NCI-H2081 treated with DMSO at 0.1 percent for 48 hours (cell line): ENCODE measurements at places on chromosomes 4 and X.

DNA sequence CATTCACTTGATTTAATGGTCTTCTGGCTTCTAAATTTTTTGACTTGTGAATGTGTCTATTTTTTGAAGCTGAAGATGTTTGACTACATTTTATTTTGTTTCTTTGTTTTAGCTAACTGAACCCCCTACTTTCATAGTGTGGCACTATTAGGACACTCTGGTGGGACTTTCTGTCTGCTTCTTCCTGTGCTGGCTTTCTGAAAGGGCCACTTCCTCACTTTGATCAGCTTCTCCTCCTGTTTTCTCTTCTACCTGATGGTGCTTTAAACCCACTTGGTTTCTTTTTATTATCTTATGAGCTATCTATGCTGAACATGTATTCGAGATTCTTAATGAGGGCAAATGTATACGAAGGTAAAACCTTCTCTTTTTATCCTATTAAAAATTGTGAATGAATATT is 186.1 kb upstream of the CASK start:
- no peak for DNase-seq

GRCh38 chrX:44953734-44954502 is 80.9 kb downstream of the KDM6A start:
- DNase-seq = no peak

GRCh38 chrX:41721590-41721989 is 2.4 kb upstream of the GPR82 start:
- no peak for DNase-seq

GRCh38 chr4:1752284-1753041 is 31.1 kb downstream of the TACC3 start:
- no peak for DNase-seq

DNA sequence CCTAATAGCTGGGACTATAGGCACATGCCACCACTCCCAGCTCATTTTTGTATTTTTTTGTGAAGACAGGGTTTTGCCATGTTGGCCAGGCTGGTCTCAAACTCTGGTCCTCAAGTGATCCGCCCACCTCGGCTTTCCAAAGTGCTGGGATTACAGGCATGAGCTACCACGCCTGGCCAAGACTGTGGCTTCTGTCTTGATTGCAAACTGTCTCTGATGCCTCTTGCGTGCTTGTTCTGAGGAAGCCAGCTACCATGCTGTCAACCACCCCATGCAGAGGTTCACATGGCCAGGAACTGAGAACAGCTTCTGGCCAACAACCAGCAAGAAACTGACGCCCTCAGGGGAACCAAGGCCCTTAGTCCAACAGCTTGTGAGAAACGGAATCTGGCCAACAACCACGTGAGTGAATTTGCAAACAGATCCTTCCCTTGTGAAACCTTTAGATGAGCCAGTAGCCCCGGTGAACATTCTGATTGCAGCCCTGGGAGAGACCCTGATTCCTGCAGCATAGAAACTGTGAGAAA is 71.2 kb downstream of the SUPT20HL2 start:
- DNase-seq = no peak
